Stimulated activated CD4-positive, alpha-beta T cell treated with anti-CD3 and anti-CD28 coated beads, Interleukin-15, amount 100 ng/mL, for 24 hours (primary cell): ENCODE measurements at places on chromosomes 7 and 10.

GRCh38 chr7:134842886-134843430, 63.5 kb downstream of the CALD1 start:
- DNase-seq, result no peak

DNA sequence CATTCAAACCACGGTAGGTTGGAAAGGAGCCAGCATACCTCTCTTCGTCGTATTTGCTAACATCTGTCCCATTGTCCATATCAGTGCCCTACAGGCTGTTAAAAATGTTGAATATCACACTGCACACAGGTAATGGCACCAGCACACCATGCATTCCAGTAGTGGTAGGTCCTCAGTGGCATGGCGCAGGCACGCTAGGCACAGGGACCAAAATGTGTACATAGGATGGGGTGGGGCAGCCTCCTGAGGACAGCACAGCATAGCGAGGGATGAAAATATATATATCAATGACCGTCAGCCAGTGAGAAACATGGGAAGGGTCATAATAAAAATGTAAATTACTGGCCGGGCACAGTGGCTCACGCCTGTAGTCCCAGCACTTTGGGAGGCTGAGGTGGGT, 99.9 kb upstream of the CTBP2 start:
- DNase-seq, result no peak

DNA sequence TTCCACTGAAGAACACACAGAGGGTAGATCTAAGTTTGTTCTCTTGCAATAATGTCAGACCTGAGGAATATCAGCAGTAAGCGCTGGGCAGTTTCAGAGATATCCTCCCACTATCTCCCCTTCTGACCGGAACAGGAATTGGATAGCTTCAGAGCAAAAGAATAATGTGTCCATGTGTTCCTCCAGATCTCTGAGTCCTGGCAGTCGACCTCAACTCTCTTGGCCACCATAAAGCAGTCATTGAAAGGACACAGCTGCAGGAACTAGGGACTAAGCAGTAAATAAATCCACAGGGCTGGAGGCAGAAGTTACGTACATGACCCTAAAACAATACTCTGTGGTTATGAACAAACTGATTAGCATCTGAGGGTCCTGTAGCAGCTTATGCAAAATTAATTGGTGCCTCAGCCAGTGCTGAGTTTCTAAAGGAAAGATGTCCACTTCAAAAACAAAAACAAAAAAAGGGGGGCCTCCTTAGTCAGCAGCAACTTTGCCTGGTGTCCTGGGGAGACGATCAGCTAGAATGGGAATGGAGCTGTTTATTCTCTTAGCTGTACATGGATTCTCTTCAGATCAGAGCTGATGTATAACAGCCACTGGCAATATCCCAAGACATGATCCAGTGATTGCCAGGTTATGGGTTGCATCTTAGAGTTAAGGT, 6.4 kb upstream of the PRTFDC1 start:
- DNase-seq, result no peak

- no peak for DNase-seq
Measured at GRCh38 chr7:156080596-156080995, 268.3 kb upstream of the SHH start.

GRCh38 chr10:3790858-3791257, 5.8 kb upstream of the KLF6 start:
- no peak for DNase-seq

- no peak for DNase-seq
Measured at GRCh38 chr10:95250856-95251255, 39.9 kb downstream of the PDLIM1 start.

DNA sequence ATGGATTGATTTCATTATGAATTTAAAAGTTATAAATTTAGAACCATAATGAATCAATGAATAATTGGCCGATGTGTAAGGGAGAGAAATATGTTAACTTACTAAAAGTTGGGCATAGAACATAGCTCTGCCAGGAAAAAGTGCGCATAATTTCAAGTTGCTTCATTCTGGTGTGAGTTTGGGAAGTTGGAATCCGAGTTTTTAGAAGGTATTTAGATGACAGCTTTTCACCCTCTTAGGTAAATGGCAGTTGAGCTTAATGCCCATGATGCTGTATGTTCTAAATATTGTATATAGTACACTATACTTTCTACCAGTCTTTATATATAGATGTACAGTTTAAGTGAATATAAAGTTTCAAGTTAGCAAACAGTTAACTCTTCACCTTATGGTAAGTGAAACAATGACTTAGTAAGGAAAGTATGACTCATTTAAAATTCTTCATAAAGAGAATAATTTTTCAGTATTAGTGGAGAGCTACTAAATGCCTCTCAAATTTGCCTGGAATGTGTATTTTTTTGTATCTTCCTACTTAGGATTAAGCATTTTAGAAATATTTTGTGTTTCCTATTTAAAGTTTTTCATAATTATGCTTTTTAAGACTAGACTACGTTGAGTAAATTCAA, 1.6 kb downstream of the C1GALT1 start:
- DNase-seq, result no peak

GRCh38 chr10:72460284-72460876, 105.7 kb upstream of the DNAJB12 start:
- DNase-seq, result no peak

DNA sequence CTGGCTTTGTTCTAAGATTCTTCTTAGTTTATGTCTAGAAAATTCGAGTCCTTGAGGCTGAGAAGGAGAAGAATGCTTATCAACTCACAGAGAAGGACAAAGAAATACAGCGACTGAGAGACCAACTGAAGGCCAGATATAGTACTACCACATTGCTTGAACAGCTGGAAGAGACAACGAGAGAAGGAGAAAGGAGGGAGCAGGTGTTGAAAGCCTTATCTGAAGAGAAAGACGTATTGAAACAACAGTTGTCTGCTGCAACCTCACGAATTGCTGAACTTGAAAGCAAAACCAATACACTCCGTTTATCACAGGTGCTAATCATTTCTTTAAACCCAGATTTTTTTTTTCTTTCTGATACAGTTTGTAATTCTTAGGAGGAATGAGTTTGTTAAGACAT, 6.7 kb downstream of the CEP55 start:
- DNase-seq, result no peak

GRCh38 chr7:27165089-27165995, at the start of gene HOXA9:
TSS of gene HOXA9 (minus strand) at chr7:27165537. CDS start at chr7:27165457, 80 bp downstream.
- DNase-seq, result no peak

DNA sequence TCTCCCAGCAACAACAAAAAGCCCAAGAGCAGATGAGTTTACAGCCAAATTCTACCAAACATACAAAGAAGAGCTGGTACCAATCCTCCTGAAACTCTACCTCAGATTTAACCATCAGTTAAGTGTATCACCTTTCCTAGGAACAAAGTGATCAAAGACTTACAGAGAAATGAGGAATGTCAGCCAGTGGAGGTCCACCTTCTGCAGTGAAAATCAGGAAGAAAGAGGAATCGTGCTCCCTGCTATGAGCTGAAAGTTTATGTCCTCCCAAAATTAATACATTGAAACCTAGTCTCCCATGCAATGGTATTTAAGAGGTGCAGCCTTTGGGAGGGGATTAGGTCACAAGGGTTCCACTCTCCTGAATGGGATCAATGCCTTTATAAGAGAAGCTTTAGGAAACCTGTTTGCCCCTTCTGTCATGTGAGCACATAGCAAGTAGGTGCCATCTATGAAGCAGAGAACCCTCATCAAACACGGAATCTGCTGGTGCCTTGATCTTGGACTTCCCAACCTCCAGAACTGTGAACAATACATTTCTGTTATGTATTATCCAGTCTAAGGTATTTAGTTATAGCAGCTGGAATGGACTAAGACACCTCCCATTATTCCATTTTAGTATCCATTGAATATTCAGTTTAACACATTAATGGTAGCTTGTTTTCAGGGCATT, 139.0 kb upstream of the FZD8 start:
- DNase-seq, result no peak

DNA sequence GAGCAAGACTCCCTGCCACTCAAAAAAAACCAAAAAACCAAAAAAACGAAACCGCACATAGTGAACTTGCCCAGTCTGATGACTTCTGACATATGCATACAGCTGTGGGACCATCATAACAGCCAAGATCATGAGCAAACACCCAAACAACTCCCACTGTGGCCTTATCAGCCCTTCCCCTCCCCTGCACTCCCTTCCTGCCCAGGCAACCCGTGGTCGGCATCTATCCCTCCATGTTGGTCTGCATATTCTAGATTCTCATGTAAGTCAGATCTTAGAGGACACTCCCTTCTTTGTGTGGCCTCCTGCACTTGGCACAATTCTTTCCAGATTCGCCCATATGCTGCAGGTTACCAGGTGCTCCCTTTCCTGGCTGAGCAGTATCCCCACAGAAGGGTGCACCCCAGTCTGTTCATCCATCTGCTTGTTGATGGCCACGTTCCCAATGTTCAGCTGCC, 72.8 kb downstream of the GNA12 start:
- DNase-seq, result no peak

GRCh38 chr10:34217524-34217923, 597.6 kb downstream of the PARD3 start:
- DNase-seq, result no peak

DNA sequence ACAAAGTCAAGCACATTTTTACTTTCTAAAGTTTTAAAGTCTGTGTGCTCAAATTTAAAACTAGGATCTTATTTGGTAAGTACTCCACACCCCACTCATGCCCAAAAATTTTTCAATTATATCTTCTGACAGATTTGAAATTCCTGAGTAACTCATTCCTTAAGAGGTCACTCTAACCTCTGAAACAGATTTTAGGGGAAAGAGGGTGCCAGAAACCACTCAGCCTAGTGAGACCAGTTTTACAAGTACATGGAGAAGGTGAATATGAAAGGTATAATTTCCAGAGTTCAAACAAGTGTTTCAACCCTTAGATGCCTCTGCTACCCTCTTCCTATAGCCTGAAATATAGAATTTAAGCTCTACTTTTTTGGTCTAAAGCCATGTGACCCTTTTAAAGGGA, 79.2 kb downstream of the C7orf25 start:
- DNase-seq, result no peak
